ENCODE measurements at places on chromosomes 4 and X.

- DNase-seq = no peak
Observed at GRCh38 chr4:14841801-14842768, 160.2 kb upstream of the CPEB2 start.

- DNase-seq = no peak
Observed at GRCh38 chr4:116866106-116866505, 219.3 kb downstream of the TRAM1L1 start.

GRCh38 chr4:128307123-128307571 is 19.5 kb upstream of the PGRMC2 start:
- no peak for DNase-seq

DNA sequence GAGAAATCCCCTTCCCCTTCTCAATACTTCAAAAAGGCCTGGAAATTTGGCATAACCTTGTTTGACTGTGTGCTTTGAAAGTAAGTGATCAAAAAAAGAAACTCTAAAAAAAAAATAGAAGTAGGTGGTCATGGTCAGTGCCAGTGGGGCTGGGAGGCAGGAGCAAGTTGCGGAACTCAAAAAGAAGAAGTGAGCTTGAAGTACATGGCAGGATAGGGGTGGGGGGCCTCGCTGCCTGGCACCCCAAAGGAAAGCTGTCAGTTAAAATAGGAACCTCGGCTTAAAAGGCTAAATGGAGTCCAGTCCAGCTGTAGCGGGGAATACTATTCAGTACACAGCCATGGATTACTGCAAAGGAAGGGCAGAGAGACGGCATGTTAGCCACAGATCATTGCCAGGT is 12.2 kb upstream of the NKRF start:
- no peak for DNase-seq

DNA sequence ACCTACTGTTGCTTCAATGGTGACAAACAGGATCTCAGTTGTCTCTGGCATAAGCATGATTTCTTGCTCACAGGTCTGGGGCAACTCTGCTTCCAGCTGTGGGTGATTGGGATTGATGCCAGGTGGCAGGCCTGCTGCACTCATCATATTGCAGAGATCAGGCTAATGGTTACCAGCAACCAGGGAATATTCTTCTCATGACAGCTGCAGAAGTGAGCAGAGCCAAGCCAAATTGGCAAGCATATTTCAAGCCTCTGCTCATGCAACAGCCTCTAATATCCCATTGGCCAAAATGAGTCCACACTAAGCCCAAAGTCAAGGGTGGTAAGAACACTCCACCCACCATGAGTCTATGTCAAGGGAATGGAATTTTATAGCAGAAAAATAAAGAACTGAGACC is 26.7 kb upstream of the TBC1D19 start:
- DNase-seq = no peak

DNA sequence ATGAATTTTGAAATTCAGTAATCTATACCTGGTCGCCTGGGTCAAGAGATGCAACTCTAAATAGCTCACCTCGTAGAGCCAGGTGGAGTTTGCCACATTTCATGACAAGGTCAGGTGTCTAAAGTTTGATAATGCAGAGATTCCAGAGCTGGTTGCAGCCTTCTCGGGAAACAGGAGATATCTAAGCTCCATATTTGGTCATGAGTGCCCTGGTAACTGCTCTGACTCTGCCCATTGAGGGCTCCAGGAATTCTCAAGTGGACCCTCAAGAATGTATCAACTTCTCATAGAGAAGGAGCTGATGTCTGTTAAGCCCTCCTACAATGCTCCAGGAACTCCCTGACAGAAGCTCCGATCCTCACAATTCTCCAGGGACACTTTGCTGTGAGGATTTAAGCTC is 33.2 kb upstream of the TSPAN5 start:
- DNase-seq = no peak

DNA sequence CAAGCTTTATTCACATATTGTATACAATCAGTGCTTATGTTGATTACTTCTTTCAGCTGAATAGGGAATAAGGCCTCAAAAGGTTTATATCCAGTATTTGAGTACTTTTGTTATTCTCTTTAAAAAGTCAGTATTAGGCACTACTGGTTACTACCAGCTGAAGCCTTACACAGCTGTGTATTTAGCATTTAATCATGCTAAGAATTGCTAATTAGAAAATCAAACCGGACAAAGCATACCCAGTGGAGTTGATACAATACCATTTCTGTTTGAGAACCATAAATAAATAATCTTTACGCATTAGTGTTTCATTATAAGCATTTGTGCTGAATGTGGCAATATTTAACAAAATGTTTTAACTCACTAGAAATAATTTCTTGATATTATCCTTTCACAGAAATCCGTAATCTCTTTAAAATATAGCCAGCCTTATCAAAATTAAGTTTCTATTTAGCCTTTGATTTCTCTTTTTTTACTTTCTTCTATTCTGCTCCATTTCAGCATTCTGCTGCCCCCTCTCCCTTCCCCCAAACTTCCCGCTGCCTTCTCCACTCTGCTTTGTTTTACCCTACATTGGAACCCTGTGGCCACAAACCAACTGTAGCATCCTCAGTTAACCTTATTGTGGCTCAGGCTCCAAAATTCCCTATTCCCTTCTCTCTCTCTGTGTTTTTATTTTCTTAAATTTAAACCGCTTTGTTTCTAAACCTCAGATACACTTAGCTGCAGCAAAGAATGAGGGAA is 37.8 kb downstream of the UGT8 start:
- no peak for DNase-seq

- no peak for DNase-seq
Observed at GRCh38 chr4:152033621-152034020, 272.8 kb upstream of the GATB start.

DNA sequence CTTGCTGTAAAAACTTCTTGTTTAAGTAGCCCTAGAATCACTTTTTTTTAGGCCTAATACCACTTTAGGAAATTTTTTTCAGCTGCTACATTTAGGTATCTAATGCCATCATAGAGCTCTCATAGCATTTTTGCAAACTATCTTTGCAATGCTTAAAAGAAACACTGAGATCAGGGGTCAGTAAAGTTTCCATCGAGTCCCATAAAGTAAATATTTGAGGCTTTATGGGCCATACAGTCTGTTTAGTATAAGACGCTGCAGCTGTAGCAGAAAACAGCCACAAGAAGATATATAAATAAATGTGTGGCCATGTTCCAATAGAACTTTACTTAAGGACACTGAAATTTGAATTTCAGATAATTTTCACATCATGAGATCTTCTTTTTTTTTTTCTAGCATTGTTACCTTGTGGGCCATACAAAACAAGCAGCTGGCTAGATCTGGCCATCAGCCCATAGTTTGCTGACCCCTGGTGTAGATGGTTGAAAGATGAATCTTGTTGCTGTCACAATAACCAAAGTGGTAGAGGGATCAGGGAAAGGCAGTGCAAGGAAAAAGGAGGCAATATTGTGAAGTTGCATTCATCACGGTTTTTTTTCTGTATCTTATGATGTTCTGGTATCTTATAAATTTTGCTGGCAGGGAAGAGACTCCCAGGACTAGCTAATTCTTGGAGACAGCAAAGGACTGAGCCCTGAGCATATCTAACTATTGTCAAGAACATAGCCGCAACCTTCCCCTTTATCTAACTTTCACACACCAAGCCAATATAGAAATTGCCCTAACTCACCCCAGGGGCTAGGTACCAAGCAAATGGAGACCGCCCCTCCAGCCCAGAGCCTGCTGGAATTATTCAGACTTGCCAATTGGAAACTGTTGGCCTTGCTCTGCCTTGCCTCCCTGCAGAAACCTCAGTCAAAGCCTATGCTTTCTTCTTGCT is 46.6 kb downstream of the RASGEF1B start:
- no peak for DNase-seq

DNA sequence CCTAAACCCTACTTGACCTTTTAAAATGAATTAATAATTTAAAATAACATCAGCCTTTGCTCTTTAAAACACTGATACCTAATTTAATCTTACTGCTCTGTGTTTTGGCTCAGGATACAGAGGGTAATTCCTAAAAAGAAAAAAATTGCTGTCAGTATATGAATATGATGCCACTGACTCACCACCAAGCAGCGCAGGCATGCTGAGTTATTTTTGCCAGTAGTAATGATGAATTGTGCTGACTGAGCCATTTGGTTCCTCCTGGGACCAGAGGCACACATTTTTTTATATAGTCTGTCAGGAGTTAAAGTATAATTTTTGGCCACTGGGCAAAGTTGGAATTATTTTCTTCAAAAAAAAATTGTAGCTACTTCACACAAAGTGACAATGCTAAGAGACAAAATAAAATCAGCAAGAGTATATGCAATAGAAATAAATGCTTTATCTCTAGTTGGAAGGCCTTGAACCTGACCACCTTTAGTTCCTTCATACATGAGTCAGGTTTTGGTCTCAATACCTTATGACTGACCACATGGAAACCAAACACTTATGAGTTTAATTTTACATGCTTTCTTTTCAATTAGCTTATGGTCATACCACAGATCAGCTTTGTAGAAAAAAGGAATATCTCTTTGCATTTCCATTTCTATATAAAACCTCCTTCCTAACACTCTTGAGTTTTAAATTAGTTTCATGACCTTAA is 115.1 kb downstream of the PPP3CA start:
- DNase-seq = peak; percentile 74

- no peak for DNase-seq
Observed at GRCh38 chr4:114563536-114564315, 34.9 kb upstream of the UGT8 start.

DNA sequence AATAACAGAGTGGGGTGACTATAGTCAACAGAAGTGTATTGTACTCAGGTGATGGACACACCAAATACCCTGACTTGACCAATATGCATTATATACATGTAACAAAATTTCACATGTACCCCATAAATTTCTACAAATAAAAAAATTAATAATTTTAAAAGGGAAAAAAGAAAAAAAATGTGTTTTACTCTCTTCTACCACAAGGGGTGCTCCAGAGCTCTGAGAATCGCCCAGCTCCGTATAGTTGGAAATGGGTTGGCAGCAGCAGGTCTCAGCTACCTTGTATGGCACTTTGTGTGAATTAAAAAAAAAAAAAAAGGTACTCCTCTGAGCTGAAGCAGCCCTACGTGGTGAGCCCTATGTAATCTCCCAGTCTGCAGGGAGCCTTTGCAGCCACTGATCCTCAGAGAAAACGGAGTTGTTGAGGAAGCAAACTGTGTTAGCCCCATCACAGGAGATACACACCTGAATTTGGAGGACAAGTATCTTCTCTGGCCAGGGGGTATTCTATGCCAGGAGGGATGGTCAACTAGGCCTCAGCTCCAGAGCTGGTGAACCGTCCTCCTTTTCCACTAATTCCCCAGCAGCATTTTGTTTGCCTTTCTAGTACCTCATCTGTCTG is 17.2 kb upstream of the POLA1 start:
- DNase-seq = peak; percentile 23

DNA sequence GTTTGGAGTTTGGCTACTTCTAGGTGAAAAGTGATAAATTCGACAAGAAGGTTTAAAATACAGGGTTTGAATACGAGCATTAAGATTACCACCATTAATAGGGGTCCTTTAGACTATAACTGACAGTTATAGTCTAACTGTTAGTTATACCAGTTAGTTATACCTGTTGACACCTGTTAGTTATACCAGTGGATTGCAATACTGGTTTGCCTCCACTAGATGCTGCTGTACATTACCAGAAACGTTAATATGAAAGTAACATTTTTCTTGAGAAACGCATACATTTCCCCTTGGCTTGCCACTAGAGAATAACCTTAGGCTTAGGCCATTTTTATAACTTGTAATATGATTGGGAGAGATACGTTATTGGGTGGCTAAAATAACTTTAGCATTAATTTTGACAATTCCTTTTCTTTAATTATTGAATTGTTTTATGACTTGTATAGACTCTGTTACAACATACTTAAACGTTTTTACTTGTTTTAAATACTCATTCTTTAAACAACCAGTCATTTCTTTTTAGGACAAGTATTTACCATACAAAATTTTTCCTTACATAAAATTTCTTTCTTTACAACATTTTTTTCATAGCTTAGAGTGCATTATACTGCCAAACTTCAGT is 911.2 kb downstream of the FSTL5 start:
- peak; percentile 65 for DNase-seq

GRCh38 chrX:10633722-10634121 is 13.3 kb upstream of the MID1 start:
- DNase-seq = peak; percentile 91

DNA sequence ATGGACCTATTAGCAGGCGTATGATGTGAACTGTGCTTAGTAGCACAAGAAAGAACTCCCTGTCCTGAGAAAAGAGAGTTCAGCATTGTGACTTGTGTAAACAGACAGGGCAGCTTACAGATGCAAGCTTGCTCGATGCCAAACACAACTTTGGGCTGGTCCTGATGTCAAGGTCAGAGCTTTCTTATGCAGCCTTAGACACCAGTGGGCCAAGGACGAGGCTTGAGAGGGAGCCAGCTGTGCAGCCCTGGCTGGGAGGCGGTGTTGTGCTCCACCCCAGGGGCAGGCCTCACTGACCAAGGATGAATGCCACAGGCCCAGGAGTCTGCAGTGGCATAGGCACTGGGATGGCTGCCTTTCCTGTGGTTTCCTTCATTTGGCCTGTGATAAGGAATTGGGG is 35.4 kb downstream of the JADE1 start:
- no peak for DNase-seq

GRCh38 chrX:49951524-49952193 is 29.3 kb downstream of the CLCN5 start:
- DNase-seq = no peak

DNA sequence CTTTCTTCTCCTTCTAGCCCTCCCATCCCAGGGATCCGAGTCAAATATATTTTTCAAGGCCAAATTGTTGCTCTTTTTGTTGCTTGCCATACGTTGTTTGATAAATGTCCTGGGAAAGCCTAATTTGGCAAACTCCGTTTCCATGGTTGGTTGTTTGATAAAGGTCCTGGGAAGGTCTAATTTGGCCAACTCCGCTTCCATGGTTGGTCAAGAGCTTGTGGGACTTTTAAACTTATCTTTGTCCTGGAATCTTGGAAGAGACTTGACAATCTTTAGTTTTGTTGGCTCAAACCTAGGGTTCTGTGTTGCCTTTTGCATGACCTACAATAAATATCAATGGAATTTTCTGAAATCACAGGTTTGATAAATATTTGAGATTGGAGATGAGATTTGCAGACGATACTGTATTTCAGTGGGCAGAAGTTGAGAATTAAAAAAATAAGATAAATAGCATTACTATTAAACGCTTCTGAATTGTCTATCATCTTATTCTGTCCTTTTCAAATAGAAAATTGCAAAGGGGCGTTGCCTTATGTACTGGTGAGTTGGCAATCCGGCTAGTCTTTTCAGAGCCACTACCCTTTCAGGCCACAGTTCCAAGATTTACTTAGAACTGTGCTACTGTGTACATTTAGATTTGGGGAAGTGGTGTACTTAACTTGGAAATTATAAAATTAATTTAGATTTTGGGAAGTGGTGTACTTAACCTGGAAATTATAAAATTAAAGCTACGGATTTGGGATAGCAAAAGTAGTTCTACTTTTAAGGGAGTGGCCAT is 804 bp downstream of the OSTC start:
- peak; percentile 72 for DNase-seq

GRCh38 chr4:100875296-100876068 is 357.7 kb upstream of the EMCN start:
- DNase-seq = no peak

DNA sequence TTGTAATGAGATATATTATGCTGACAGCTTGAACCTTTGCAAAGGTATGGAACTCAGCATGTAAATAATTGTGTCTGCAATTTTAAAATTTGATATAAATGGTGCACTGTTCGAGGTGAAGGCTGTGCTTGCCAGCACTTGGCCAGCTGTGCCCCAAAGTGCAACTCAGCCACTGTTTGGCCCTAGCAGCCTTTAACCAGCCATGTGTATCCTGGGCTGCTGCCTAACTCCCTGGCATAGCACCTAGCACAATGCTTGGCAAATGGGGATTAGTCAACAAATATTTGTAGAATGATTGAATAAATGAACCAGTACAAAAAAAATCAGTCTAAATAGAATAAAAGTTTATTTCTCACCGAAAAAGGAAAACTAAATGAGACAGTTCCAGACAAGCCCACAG is 83.8 kb upstream of the ZIC3 start:
- DNase-seq = no peak
